Aortic smooth muscle cell (primary cell): ENCODE measurements at places on chromosomes 3 and 15. TPM values are rescaled to one million over a fixed set of nuclear protein-coding genes. Genes with fewer than 3 reads are reported as not detected.

The MB21D2 gene
- 2.2 and 4.2 TPM in 2 replicates for total RNA-seq

The RTP1 gene
- not detected in 2 replicates for total RNA-seq

The PRICKLE2 gene
- 20.2 and 21.8 TPM in 2 replicates for total RNA-seq

The CLDN18 gene
- total RNA-seq = not detected in 2 replicates

The DCLK3 gene
- not detected in 2 replicates for total RNA-seq

The CACNA2D3 gene
- total RNA-seq = 0.12 and 0.79 TPM in 2 replicates

The DISP2 gene
- 0.13 and 0.25 TPM in 2 replicates for total RNA-seq

The C3orf85 gene
- not detected in 2 replicates for total RNA-seq

The NRROS gene
- total RNA-seq = 2.9 and 3.5 TPM in 2 replicates

The GOLGA8S gene
- total RNA-seq = under 0.01 and 0.06 TPM in 2 replicates

The WNT7A gene
- not detected in 2 replicates for total RNA-seq

The SNURF gene
- 53.5 and 57.7 TPM in 2 replicates for total RNA-seq

The UBL7 gene
- 29.2 and 30.1 TPM in 2 replicates for total RNA-seq

The IFT122 gene
- 26.6 and 29.0 TPM in 2 replicates for total RNA-seq

The NOX5 gene
- total RNA-seq = 0.13 and 0.19 TPM in 2 replicates

The EFCC1 gene
- total RNA-seq = under 0.01 TPM in 1 of 2 replicates, not detected in the other

The ECT2 gene
- total RNA-seq = 28.4 and 39.8 TPM in 2 replicates

The SEMA3F gene
- total RNA-seq = 8.7 and 19.8 TPM in 2 replicates

The TFRC gene
- 85.3 and 162 TPM in 2 replicates for total RNA-seq

The SNX1 gene
- total RNA-seq = 45.0 and 45.3 TPM in 2 replicates

The RBPMS2 gene
- under 0.01 TPM in 1 of 2 replicates, not detected in the other for total RNA-seq

The CPLX3 gene
- total RNA-seq = under 0.01 TPM in 1 of 2 replicates, not detected in the other

The CCR4 gene
- not detected in 2 replicates for total RNA-seq

The PHC3 gene
- 18.0 and 26.7 TPM in 2 replicates for total RNA-seq

The KNG1 gene
- not detected in 2 replicates for total RNA-seq

The DPH6 gene
- total RNA-seq = 11.4 and 17.5 TPM in 2 replicates

The MOBP gene
- not detected in 2 replicates for total RNA-seq

The CD47 gene
- total RNA-seq = 73.5 and 93.0 TPM in 2 replicates

The MKRN3 gene
- 0.06 TPM in 1 of 2 replicates, not detected in the other for total RNA-seq

The TFG gene
- total RNA-seq = 71.9 and 72.6 TPM in 2 replicates

The SCAANT1 gene
- not detected in 2 replicates for total RNA-seq

The PLA2G4E gene
- not detected in 2 replicates for total RNA-seq

The LRTM1 gene
- not detected in 2 replicates for total RNA-seq

The OSTN gene
- total RNA-seq = 0.87 and 0.92 TPM in 2 replicates

The NCBP2 gene
- total RNA-seq = 64.5 and 68.2 TPM in 2 replicates

The NR2E3 gene
- 0.06 and 0.13 TPM in 2 replicates for total RNA-seq
